ENCODE measurements at places on chromosomes 1 and 21.

GRCh38 chr1:172382990-172383389, 37.5 kb upstream of the C1orf105 start:
- no peak for DNase-seq

DNA sequence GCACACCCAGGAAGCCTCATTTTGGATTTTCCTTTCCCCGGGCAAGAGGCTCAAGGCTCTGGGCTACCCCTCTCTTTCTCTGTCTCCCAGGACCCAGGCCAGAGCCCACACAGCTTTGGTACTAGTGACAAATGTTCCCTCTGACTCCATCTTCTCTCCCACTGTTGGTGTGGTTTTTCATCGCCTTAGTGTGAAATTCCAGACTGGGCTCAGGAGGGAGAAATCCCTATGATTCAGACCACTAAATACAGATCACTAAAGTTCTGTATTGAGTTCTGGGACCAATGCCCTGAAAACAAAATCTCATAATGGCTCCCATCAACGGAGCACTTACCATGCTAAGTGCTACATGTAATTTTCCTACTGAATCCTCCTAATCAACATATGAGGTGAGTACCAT, 26.1 kb downstream of the IQGAP3 start:
- DNase-seq: no peak

GRCh38 chr1:15246960-15247614, at the start of gene FHAD1:
FHAD1 (plus strand) TSS chr1:15247223; CDS start chr1:15251785, 4,562 bp downstream.
- DNase-seq: peak; percentile 72

DNA sequence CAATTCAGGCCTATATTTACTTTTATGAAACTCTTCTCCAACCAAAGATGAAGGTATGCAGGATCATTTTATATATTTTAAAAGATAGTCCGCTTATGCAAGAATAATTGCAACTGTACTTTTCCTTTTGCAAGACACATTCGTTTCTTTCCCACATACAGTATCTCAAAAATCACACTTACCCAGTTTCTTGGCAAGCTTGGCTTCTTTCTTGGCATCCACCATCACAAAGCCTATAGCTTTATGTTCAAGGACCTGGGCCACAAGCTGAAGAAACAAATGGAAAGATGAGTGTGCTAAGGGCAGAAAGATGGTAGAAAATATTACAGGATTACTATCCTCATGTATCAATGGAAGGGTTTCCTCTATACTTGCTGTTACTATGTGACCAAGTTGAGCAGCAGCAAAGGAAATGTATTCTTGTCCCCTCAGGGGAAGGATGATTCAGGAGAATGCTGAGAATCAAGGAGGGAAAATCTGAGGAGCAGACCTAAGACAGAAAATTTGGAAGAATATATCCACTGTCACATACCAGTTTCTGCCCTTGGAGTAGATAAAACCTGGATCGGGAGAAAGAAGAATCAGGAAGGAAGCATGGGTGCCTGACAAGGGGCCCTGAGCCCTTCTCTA, 23.8 kb downstream of the CASQ2 start:
- no peak for DNase-seq

- DNase-seq: no peak
Measured at GRCh38 chr1:55860798-55861519, 645.8 kb upstream of the USP24 start.

- no peak for DNase-seq
Measured at GRCh38 chr1:225651872-225652728, 823 bp downstream of the ENAH start.

GRCh38 chr1:183916574-183916973, 111.7 kb downstream of the RGL1 start:
- DNase-seq: no peak

DNA sequence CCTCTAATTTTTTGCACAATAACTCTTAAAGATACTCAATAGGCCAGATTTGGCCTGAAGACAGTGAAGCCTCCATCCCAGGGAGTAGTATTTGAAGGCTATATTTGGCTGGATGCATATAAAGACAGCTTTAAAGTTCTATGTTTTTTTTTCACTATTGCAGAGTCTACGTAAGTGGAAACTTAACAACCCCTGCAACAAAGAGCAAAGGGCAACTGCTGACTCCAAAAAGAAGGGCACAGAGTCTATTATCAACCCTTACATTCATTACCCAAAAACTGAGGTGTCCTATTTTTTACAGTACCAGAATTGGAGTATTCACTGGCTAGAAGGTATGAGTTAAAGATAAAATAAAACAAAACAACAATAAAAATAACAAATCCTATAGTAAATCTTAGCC, 329.8 kb upstream of the PKN2 start:
- no peak for DNase-seq

GRCh38 chr21:44333509-44334328, 5.5 kb downstream of the CFAP410 start:
- DNase-seq: no peak

- DNase-seq: no peak
Measured at GRCh38 chr1:215767761-215768160, 200.7 kb downstream of the KCTD3 start.
